ENCODE measurements at places on chromosomes 2 and 18.

DNA sequence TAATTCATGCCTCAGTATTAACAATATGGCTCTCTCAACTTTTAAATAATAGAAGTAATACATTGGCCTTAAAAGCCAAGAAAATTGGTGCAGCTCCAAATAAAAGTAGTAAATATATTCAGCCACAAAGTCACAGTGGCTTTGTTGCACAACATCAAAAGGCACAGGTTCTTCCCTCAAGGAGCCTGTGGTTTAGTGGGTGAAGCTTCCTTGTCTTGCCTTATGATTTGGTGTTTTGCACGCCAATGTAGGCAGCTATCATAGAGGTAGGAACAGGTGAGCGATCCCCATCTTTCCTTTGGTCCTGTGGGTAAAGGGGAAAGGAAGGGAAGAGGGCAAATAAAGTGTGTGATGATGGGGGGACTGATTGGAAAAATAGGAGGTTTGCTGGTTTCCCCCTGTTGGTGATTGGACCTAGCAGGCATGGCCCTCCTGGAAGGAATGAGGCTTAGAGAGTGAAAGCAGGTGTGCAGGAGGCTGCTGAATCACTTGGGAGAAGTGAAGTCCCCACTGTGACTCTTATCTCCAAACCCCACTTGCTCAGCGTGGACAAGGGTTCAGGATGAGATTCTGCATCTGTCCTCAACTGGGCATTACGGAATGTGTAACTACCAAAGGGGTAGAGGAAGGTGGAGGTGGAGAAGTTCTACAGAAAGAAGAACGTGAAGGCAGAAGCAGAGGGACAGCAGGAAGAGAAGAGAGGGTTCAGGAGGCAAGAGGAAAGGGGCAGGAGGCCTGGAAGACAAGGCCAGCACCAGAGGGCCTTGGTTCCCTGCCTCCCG, 20.1 kb upstream of the TNP1 start:
- no peak for DNase-seq

DNA sequence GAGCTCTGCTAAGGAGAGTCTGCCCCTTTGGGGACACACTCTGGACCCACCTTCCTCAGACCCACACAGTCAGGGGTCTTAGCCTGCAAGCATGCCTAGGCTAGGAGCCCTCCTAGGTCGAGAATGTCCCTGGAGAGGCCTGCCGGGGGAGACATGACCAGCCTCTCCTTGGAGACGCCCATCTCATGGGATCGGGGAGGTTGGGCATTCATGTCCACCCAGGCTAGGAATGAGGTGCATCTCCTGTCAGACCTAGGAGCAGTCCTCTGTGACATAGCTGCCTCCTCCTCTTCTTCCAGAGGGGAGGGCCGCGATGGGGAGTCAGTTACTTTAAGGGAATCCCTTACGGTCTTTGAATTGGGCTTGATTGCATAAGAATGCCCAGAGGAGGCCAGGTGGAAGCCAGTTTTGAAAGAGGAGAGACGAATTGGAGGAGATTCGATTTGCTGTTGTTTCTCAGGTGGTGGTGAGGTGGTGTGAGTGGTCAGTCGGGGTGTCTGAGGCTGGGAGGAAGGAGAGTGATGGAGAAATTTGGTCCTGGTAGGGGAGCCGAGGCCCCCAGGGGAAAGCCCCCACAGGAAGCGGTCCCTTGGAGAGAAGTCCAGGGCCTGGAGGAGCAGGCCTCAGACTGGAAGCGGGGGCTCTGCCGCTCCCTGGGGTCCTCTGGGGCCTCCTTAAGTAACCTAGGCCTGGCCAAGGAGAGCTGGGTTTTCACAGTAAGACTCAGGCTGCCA, 241.3 kb downstream of the DYSF start:
- DNase-seq = no peak

DNA sequence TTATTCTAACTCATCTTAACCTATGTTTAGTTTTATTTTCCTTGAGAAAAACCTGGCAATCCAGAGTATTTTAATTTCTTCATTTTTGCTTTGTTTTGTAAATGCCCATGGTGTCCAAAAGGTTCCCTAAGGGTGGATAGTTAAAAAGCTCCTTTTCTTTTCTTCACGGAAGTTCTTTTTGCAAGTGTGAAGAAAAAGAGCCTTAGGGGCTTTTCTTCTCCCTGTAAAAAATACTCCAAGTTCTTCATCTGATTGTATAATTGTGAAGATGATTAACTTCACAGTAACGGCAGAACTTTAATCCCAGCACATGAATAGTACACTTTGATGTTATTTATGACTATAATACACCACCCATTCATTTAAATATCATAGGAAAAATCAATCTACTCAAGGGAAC, 530.2 kb upstream of the LINC00305 start:
- DNase-seq = no peak

GRCh38 chr2:155442755-155443372, 744.4 kb downstream of the KCNJ3 start:
- no peak for DNase-seq

- no peak for DNase-seq
These were observed 75.7 kb downstream of the DOCK10 start for GRCh38 chr2:224966613-224967012.

- no peak for DNase-seq
These were observed 178.5 kb downstream of the PDE1A start for GRCh38 chr2:182248362-182248761.

DNA sequence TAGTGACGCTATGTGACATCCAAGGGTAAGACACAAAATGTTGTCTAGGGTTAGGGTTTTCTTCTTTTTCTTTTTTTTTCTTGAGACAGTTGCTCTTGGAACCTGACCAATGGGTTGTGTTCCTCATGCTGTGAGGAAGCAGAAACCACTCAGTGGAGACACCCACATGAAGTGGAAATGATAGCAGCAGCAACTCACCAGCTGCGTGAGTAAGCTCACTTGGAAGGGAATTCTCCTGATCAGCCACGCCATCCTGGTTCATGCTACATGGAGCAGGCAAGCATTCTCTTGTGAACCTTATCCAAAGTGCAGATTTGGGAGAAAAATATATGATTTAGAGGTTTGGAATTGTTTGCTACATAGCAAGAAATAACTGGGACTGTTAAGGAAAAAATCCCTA, 863.7 kb downstream of the EPHA4 start:
- DNase-seq = no peak

GRCh38 chr2:158049129-158049855, 52.4 kb upstream of the UPP2 start:
- DNase-seq = no peak

- no peak for DNase-seq
These were observed 355.6 kb downstream of the PARD3B start for GRCh38 chr2:204900910-204901309.

- no peak for DNase-seq
These were observed 52.4 kb downstream of the RELCH start for GRCh38 chr18:62239475-62239874.

GRCh38 chr2:100730290-100730868, 89.6 kb upstream of the NPAS2 start:
- peak; percentile 67 for DNase-seq

DNA sequence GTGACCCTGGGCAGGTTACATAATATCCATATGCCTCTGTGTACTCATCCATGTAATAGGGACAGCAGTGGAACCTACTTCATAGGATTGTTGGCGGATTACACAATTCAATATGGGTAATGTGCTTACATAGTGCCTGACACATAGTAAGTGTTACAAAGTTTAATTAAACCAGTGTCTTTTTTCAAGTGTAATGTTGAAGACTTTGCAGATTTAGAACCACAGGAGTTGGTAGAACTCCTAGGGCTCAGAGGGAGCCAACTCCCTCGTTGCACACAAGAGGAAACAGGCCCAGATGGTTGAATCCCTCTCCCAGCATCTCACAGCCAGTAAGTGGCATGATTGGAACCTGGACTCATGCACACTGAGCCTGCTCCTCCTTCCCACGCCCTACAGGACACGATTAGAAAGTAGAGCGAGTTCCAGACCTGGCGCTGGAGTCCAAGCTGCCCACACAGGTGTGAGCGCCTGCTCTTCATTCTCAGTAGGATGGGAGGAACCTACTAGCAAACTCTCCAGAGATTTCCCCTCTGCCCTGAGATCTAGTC, 97.8 kb downstream of the VSNL1 start:
- no peak for DNase-seq

DNA sequence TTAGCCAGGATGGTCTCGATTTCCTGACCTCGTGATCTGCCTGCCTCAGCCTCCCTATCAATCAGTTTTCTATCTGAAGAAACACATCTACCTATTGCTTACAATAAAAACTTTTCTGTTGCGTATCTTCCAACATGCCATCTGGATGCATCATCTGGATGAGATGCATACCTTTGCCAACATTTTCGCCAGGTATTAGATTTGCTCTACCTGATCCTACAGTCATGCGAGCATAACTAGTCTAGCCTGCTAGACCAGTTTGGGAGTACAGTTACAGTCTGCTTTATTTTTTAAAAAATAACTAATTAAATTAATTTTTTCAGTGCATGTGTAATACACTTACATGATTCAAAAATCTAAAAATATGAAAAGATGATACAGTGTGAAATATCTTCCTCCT, 334.0 kb upstream of the MEX3C start:
- DNase-seq = no peak

DNA sequence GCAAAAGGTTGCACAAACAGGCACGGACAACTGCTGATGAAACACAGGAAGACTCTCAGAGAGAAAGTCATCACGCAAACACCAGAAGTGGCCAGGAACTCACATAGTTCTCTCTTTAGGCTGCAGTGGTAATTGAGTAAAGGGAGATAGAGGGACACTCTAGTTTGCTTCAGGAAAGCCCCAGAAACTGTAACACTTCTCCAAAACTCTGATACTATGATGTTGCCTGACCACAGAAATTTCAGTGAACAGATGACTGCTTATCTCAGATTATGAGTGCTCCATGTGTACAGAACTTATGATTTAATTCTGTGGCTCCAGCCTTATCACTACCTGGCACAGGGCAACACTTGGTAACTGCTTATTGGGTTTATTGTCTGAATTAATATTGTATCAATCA, 311.5 kb upstream of the GYPC start:
- no peak for DNase-seq

GRCh38 chr2:10170256-10170655, 47.7 kb downstream of the RRM2 start:
- DNase-seq = no peak

GRCh38 chr2:239275847-239276831, 124.7 kb downstream of the HDAC4 start:
- DNase-seq = no peak

GRCh38 chr18:12304351-12305210, 3.5 kb upstream of the TUBB6 start:
- DNase-seq = no peak

DNA sequence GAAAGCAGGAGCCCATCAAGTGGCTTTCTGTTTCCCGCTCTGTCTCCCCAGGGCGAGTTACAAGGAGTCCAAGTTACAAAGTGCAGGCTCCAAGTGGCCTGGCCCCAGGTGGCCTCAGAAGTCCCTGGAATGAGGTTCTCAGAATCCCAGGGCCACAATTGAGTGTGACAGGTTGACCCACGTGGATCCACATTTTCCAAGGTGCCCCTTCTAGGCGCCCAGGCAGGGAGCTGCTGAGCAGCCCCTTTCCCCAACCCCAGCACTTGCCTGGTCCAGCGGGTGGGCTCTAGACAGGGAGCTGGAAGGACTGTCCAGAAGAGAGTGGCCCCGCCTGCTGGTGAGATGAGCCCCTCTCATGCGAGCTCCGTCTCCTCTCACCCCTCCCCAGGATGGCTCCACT, 253.4 kb downstream of the CYP26B1 start:
- DNase-seq = no peak

- no peak for DNase-seq
These were observed 3.3 kb downstream of the MYCN start for GRCh38 chr2:15943378-15944280.

DNA sequence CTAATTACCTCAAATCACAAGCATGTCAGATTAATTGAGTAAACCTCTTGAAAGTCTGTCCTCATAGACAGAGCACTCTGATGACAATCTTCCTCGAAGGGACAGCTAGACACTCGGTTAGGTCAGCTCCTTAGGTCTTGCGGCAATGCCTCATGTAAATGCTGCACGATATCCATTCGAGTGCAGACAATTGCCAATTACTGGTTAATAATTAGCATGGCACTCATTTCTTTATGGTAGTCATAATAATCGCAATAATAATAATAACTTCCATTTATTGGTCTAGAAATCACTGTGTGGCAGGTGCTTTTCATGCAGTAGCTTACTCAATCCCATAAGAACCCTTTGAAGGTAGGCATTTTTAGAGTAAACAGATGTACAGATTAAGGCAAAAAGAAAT, 44.7 kb upstream of the DSC1 start:
- DNase-seq = no peak

DNA sequence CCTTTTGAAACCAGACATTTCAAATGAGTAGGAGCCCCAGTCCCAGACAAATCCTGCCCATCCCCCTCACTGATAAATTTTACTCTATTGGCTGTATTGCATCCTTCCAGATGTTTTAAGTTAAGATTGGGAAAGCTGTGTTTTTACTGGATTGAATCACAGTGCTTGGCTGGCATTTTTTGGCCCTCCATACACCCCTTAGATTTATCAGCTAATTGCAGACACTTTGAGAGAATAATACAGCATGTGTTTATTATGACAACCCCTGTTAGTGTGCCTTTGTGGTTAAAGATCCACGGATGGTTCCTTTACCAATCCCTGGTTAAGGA, 74.9 kb downstream of the ANTXR1 start:
- DNase-seq = no peak

DNA sequence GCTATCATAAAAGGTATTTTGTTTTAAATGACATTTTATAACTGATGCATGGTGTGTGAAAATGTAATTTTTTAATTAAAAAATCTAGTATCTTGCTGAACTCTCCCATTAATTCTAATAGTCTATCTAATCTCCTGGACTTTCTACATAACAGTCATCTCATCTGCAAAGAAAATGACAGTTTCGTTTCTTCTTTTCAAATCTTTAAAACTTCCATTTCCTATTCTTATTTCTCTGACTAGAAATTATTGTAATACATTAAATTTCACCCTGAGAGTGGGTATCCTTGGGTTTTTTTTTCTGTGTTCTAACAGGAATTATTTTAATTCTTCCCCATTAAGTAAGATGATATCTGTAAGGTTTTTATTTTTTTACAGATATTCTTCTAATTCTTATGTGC, 120.1 kb downstream of the KCNF1 start:
- DNase-seq = no peak

- DNase-seq = no peak
These were observed 84.9 kb downstream of the CMPK2 start for GRCh38 chr2:6780765-6781274.

DNA sequence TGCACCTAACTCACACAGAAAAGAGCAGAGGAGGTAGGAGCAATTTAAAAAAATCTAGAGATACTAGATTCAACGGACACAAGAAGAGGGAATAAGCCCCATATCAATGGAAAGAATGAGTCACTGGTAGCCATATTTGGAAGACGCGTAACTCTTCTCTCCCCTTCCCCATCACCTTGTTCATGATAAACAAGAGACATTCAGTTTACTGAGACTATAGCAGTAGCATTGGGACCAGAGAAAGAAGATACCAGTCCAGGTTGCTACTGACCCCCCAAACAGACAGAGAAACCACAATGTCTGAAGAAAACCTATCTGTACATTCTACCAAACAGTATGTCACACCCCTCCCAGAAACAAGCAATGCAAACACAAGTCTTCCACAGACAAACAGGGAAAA, 81.1 kb downstream of the SLC66A3 start:
- DNase-seq = no peak

GRCh38 chr2:45438872-45439665, 172.0 kb downstream of the SRBD1 start:
- DNase-seq = no peak

- no peak for DNase-seq
These were observed 219.6 kb downstream of the ANAPC1 start for GRCh38 chr2:111664275-111664850.

All from activated T-cell treated with anti-CD3 and anti-CD28 coated beads, Interleukin-2, amount 50 U/mL, for 48 hours (primary cell).